ENCODE measurements at places on chromosomes 4 and X.

GRCh38 chr4:174627473-174627872, 105.2 kb upstream of the HPGD start:
- DNase-seq, result no peak

GRCh38 chrX:8848911-8849310, 47.7 kb upstream of the FAM9A start:
- no peak for DNase-seq

- DNase-seq, result no peak
Measured at GRCh38 chrX:130799393-130799792, 103.6 kb downstream of the ENOX2 start.

DNA sequence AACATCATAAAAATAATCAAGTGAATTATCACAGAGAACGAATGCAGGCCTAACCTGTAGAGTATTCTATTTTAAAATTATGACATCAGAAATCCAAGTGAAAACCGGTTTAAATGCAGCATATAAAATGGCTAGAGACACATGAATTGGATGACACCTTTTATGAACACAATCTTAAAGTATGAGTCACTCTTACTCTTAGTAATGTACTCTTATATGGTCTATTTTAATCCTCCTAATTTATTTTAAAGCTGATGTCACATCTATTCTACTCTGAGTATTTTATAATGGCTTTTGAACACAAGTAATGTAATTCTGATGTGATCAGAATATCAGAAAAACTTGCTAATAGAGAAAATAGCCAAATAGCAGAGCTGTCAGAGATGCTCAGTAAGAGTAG, 161.4 kb upstream of the RADX start:
- no peak for DNase-seq

- peak; percentile 13 for DNase-seq
Measured at GRCh38 chrX:17613979-17614588, 123.2 kb upstream of the SCML1 start.

DNA sequence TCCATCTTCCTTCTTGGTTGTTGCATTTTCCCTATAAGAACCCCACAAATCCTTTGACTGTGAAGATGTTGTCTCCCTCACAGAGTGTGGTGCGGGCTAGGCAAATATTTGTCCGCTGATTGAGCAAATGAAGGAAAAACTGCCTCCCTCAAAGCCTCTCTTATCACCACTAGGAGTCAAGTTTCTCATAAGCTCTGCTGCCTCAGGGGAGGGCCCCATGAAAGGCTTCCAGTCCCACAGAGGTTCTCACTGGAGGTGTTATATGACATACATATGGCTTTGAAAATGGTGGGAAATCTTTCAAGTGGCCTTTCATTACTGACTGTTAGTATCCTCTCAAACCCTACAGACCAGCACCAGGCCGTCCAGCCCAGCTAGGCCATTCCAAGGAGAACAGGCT, 9.3 kb downstream of the VGLL1 start:
- no peak for DNase-seq

DNA sequence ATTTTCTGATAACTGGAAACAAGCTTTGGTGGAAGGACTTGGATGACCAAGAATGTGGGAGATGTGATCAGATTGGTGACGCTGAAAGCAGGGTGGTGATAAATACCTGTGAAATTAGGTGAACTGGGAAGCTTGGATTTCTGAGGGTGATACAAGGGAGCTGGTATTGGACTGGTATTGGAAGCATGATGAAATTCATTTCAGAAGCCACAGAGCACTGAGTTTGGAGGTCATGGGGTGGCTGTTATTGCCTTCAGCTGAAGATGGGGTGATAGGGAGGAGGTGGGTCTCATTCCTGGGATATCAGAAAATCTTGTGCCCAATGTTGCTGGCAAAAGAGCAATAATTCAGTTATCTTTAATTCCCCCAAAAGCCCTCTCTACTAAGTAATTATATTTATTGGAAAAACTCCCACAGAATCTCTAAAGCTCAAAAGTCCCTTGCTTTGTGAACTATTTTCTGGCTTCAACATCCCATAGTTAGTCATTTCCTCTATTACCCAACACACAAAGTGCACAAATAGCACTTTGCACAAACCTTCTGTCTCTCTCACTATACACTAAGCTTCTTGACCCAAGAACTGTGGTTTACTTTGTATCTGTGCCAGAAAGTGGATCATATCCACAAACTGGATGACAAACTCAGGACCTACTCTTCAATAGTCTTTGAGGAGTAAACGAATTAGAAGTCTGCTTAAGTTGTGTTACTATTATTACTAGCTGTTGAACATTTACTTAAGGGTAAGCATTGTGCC, 23.1 kb upstream of the CAMK2D start:
- no peak for DNase-seq

DNA sequence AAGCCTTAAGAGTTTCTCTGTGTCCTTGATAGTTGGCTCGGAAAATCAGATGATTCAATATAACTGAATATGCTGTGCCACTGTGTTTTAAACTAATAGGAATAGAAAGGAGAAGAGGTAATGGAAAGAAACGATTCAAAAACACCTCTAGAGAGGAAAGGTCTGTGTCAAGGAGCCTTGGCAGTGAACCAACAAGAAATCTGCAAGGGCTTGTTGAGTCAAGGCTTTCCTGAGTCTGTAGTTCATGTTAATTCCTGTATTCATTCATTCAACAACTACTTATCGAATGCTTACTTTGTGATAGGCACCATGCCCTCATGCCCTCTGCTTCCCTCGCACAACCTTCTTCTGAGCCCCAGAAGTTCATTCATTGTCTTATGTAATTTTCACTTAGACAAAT, 336.0 kb downstream of the PDHA2 start:
- no peak for DNase-seq

DNA sequence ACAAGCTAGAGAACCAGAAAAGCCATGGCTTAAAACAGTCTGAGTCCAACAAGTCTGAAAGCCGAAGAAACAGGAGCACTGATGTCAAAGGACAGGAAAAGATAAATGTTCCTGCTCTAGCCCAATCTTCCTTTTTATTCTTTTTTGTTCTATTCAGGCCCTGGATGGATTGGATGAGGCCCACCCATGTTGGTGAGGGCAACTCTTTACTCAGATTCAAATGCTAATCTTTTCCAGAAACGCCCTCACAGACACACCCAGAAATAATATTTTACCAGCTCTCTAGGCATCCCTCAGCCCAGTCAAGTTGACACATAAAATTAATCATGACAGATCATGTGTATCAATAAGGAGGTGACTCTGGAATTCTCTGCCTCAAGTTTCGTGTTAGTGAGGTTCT, 1002.7 kb downstream of the STPG2 start:
- DNase-seq, result no peak

GRCh38 chrX:104749951-104750610, 184.1 kb downstream of the IL1RAPL2 start:
- DNase-seq, result no peak

DNA sequence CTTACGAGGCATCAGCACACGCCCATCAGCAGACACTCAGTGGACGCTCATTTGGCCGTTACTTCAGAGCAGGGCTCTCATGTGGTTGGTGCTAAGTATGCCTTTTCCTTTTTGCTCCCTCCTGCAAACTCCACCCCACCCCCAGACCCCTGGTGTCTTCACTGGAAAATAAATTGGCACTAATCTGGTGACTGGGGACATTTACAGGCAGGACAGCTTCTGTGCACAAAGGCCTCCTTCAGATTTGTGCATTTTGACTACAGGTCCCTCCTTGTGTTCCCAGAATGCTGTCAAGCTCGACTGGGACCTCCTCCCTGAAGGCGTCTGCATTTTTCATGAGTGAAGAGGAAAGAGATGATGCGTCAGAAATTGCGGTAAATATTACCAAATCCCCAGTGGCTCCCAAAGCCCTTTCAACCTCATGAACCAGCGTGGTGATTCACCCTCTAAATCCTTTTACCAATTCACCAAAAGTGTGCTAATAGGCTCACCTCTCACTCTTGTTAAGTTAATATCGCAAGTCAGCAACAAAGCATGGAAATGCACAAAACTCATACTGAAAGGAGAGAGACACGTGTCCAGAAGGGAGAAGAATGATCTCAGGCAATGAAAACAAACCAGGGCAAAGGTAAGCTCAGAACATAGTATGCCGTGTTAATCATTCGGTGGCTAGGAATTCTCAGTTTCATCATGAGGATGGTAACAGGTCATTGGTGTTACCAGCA, 119.0 kb downstream of the NKX6-1 start:
- no peak for DNase-seq

DNA sequence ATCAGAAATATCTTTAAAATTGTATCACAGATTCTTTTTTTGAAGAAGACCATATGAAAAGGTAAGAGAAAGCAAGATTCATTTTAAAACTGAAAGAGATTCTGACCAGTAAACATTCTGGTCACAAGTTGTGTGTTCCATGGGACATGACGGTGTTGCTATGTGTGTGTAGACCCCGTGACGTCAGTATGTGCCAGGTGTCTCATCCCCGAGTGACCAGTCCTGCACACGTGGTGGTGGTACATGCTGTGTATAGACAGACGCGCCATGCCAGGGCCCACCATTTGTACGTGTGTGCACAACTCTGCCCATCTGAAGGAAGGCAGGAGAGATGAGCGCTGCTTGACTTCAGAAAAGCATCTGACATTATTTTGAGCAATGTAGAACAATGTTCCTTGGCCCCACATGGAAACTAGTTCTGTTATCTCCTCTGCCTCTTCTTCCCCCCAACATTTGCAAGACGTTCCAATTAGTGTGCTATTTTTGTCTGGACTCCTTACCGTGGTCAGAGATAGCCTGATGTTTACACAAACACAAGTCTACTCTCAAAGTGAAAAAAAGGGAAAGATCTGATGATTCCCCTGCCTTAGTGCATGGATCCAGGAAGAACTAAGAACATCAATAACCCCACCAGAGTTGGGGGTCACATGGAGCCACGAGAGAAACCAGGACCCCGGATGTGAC, 51.2 kb downstream of the IRF2 start:
- DNase-seq, result no peak

DNA sequence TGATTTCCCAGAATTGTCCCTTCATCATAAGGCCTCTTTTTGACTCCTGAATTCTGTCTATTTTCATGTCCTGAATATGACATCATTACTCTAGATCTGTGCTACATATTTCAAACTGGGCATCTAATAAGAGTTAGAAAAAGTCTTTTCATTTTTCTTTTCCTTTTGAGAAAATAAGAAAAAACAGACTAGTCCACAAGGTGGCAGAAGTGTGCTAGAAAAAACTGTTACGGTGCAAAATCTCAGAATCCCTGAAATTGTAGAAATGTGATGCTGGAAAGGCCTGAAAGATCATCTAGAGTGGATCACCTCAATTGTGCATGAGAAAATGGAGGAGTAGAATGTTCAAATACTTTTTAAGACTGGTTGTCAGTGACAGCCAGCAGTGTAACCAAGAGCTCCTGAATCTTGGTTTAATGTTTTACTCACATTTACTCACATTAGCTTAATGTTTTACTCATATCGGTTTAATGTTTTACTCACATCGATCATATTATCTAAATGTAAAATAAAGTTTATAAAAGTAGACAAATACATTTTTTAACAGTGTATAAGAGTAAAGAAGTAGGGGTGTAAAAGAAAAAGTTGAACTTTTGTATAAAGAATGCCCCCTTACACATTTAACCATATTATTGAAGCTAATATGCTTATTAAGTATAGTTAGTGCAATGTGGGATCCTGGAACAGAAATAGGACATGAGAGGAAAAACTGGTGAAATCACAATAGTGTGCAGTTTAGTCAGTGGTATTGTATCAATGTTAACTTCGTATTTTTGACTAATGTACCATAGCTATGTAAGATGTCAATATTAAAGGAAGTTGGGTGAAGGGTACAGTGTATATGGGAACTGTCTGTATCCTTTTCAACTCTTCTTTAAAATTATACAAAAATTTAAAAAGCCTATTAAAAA, 15.2 kb downstream of the ASB11 start:
- no peak for DNase-seq

DNA sequence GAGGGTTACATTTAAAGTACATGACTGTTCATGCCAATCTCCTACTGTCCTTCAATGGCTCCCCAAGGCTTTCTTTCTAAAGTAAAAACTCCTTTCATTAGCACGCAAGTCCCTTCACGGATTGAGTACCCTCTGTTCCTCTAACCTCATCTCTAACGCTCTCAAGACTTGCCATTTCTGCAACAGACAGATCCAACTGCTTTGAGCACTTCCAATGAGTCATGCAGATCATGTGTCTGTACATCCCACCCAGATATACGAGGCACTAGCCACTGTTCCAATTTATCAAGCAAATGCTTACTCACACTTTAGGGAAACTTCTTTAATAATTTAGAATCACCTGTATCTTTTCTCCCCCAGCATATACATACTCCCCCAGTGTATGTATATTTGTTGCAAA, 332.5 kb upstream of the ZFP42 start:
- no peak for DNase-seq

GRCh38 chr4:89299153-89299791, 8.3 kb downstream of the GPRIN3 start:
- peak; percentile 43 for DNase-seq

DNA sequence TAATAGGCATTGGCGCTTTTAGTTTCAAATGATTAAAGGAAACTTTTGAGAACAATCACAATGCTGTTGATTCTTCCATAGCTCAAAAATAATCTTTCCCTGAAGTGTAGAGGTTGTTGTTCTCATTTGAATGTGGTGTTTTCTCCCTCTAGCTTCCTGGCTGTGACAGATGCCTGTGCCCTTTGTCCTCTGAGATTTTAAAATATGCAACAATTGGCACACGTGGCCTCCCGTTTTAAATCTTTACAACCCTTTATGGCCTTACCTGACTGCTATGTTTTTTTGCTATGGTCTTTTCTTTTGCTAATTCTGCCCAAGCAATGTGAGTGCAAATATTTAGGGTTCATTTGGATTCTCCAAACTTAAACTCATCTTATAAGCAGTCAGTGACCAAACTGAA, 22.9 kb upstream of the CASK start:
- no peak for DNase-seq

DNA sequence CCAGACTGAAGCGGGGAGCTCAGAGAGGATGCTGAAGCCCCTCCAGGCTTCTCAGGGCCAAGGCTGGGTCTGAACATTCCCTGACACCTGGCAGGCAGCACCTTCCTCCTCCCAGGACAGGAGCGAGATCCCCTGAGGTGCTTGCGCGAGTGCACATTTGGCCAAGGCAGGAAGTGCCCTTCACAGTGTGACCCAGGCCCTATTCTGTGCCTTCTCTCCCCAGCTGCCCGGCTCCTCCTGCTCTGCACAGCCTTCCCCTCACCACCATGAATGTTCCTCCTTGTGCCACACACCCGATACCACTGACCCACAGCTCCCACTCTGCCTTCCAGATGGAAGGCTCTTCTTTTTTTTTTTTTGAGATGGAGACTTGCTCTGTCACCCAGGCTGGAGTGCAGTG, 17.1 kb upstream of the PSAPL1 start:
- DNase-seq, result no peak

- no peak for DNase-seq
Measured at GRCh38 chrX:117834076-117834475, 282.5 kb downstream of the KLHL13 start.

- no peak for DNase-seq
Measured at GRCh38 chr4:73917081-73917501, 47.9 kb downstream of the CXCL1 start.

DNA sequence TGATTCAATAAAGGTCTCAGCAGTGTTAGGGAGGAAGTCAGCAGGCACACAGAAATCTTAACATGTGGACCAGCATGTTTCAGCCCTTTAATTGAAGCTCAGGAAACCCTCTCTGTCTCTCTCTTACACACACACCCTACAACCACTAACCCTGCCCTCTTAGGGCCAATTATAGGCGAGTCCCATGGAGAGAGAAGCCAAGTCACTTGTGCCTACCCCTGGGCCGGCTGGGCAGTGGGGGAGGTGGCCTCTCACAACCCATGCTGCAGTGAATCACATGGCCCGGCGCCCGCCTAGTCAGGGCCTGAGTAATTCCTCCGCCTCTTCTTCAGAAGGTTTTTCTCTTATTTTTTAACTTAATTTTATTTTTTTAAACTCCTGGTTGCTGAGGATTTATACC, 3.7 kb downstream of the FGD1 start:
- no peak for DNase-seq

- no peak for DNase-seq
Measured at GRCh38 chrX:23637187-23637586, 30.1 kb upstream of the PRDX4 start.

Measured in NCI-H187 treated with DMSO at 0.1 percent for 48 hours (cell line).